ENCODE measurements at places on chromosomes 5 and 9.

GRCh38 chr9:72586388-72587130, 65.2 kb downstream of the TMC1 start:
- peak; percentile 3 for DNase-seq

- no peak for DNase-seq
Observed at GRCh38 chr5:159768243-159768642, 148.0 kb upstream of the ADRA1B start.

GRCh38 chr9:104927912-104928740, at the start of gene ABCA1:
Gene ABCA1, minus strand, starts transcription at chr9:104928155. Its CDS starts 24,476 bp downstream, at chr9:104903679.
- DNase-seq, result peak; percentile 83

GRCh38 chr5:126641387-126641786, 40.6 kb downstream of the PHAX start:
- DNase-seq, result no peak

DNA sequence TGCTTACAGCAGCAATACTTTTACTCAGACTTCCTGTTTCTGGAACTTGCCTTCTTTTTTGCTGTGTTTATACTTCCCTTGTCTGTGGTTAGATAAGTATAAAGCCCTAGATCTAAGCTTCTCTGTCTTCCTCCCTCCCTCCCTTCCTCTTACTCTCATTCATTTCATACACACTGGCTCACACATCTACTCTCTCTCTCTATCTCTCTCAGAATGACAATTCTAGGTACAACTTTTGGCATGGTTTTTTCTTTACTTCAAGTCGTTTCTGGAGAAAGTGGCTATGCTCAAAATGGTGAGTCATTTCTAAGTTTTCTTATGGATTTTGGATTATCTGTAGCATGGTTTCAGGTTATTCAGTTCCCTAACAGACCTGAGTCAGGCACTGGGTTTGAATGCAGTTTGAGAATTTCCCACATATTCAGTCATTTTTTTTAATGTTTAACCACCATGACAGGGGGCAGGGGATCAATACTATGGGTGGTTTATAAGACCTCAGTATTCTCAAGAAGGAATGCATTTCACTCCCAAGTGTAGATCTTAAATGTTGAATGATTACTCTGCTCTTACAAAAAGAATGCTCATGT, at the start of gene IL7R:
TSS of gene IL7R (plus strand) at position 127 of the 587 bp plus-strand sequence. CDS start at position 214, 87 bp downstream.
- no peak for DNase-seq

DNA sequence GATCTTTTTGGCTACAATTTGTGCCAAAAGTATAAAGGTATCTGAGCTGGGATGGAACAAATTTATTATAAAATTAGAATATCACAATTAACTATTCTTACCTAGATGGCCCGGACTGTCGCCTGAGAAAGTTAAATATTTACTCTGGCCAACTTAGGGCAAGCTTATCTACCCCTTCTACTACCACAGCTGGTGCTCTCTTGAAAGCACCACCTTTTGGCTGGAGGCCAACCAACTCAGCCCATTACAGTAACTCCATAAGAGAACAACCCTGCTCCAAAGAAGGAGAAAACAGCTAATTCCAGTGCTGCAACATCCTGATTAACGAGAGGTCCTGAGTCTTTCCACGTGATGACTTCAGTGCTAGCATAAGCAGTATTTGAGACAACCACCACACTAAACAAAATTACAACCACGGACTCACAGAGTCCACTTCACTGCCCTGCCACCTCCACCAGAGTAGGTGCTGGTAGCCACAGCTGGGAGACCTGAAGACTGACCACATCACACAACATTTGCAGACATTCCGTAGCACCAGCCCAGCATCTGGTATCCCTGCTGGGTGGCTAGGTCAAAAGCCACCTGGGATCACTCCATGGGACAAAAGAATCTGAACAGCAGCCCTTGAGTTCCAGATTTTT, 43.2 kb downstream of the RGMB start:
- DNase-seq, result no peak

DNA sequence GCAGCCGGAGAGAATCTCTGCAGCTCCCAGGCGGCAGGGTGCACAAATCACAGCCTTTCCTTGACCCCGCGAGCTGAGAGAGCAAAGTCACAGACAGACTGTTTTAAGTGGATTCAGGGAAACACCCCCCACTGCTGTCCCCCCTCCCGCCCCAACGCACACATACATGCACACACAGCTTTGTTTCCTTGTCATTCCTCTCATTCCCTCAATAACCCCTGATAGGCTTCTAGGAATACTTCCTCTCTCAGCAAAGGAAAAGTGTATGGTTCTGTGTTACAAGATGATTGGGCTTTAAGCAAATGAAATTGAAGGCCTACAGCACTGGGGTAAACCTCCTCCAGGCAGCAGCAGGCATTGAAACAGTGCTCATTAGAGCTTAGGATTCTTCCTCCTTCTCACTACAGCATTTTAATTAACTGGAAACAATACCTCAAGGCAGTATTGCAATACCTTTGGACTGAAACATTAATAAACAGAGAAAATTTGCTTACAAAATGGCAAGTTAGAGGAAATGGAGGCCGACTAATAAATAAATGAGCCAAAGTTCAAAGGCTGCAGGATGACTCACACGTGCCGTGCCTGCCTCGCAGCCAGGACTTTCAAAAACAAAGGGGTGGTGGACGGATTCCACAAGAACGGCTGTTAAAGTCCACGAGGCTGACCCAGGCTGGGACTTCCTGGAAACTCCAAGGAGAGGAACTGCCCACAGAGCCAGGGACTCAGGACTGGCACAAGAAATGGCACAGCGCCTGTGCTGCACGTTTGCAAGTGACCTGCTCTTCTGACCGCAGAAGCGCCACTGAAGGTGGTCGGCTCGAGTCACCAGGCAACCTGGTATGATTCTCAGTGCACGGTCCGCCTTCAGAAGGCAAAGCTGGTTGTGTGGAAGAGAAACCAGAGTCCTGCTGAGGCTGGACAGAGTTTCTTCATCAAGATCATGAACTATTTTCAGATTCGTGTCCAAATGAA, 236.2 kb downstream of the SYK start:
- DNase-seq, result no peak

DNA sequence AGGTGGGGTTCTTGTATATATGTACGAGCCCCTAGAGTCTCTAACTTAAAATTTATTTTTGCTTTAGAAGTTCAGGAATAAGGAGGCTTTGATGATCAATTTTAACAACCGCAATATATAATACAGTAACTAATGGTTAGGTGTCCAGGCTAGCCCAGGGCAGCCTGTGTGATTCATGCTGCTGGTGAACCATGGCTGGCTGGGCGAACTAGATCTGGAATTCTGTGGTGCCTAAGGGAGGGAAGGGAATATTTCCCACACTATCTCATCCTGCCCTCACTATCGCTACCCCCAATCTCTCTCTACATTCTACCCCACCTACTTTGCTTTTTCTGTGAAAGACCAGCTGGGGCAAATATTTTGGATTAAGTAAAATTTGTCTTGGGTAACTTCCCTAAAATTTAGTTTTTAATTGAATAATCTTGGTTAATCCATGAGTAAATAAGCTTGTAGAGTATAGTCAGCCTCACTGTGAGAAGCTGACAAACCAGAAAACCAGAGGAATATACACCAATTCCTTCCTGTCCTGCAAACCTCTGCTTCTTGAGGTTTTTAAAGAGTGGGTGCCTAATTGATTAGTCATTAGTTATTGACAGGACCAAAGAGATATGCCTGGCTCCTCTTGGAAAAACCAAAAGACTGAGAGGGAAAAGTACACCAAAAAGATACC, 115.1 kb upstream of the CCDC152 start:
- DNase-seq, result no peak

GRCh38 chr5:128234928-128235641, 151.5 kb downstream of the SLC12A2 start:
- no peak for DNase-seq

GRCh38 chr9:135255841-135256580, 168.5 kb downstream of the OLFM1 start:
- no peak for DNase-seq

GRCh38 chr5:89190515-89191265, 307.7 kb upstream of the MEF2C start:
- DNase-seq, result no peak
